ENCODE measurements at places on chromosomes 11 and 22.
A peak's percentile ranks its signal among the peaks of the same experiment; 100 is the strongest.

DNA sequence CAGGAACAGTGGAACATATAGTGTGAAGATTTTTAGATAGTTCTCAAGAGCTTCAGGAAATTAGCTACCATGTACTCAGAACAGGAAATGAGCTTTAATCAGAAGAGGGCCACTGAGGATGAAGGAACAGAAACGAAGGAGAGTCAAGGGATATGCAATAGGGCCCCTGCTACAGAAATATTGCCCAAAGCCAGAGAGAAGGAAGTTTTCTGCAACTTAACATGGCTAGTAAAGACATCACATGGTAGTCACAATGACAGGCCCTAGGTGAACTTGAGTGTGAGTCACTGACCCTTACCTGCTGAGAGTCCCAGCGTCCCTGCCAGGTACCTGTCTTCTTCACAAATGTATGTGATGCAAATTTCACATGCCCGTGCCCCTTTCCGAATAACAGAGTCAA, 25.2 kb upstream of the CARD16 start:
- peak; percentile 39 for DNase-seq

- DNase-seq = peak; percentile 45
These were observed 9.3 kb upstream of the MIAT start for GRCh38 chr22:26648011-26648497.

- DNase-seq = no peak
These were observed 444 bp upstream of the TSKU start for GRCh38 chr11:76782531-76783293.

DNA sequence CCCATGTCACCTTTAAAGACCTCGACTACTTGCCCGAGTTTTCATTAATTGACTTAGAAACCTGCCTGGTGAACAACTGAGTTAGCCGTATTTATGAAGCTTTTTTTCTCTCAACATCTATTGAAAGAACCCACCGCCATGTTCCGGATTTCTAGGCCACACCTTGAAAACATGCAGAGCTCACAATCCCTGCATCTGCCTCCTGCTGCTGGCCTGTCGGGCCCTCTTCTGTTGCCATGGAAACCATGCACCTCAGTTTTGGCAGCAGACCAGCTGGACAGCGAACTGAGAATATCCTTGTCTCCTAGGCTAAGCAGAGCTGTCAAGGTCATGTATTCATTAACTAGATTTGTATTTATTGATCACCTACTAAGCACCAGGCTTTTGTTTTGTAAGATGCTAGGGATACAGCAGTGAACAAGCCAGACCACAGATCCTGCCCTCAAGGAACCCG, 4.3 kb upstream of the PATZ1 start:
- DNase-seq = no peak

DNA sequence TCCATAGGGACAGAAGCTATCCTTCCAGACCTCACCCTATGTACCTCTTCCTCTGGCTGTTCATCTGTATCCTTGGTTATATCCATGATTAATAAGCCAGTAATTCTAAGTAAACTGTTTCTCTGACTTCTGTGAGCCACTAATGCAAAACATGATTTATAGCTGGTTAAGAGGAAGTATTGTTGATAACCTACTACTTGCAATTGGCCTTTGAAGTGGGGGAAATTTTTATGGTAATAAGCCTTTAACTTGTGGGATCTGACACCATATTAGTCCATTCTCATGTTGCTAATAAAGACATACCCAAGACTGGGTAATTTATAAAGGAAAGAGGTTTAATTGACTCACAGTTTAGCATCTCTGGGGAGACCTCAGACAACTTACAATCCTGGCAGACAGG, 21.9 kb downstream of the CASP12 start:
- DNase-seq = peak; percentile 25

DNA sequence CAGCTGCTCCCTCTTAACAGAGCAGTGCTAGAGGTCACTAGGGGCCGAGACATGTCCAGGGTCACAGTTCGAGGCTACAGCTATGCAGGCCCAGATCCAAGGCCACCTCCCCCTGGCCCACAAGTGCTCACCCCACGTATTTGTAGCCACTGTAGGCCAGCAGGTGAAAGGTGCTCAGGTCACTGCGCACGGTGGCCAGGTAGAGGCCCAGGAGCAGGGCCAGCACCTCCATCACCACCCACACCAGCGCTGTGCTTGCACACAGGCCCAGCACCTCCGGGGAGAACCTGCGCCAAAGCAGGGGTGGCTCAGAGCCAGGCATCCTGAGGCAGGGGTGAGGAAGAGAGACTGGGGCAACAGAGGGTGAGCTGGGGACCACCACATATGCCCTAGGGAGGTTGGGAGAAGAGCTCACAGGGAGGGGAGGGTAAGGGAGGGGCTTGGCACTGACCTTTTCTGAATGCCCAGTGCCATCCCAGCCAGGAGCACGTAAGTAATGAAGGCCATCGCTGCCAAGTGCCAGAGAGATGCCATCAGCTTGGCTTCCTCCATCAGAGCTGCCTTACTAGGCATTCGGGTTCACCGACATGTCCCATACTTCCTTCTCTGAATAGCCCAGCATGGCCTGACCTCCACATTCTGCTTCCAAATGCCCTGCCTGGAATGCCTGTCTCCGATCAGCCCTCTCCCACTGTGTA, 3.5 kb downstream of the YIF1A start:
- no peak for DNase-seq

- DNase-seq = no peak
These were observed 364.7 kb downstream of the TTC28 start for GRCh38 chr22:28314959-28315358.

DNA sequence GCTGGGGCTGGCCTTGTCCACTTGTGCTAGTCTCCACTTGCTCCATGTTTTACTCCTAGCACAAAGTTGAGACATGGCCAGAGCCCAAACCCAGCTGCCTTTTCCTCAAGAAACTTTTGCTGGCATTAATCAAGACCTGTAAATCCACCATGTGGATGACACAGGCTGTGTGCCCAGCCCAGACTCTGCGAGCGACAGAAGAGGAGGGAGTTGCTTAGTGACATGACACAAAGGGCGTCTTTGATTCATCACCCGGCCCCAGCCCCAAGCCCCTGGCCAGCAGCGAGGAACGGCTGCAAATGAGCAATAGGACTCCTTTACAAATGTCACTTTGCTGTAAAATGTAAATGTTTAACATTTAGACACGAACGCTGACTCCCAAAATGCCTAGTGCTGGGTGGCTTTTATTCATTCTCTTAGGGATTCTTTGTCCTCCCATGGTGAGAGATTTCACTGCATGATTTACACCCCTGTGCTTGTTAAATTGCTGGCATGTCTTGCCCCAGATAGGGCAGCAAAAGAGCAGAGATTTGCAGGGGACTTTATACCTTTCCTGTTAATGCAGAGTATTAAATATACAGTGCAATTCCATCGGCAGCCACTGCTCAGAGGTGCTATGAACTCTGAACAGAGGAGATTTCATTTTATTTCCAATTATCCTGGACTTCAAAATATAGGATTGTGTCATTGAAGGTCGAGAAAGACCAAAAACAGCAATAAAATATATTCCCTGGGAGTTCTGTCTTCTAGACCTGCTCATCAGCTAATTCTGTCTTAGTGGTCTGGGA, 263.6 kb upstream of the NCAM1 start:
- no peak for DNase-seq

GRCh38 chr11:94997437-94997836, 23.9 kb downstream of the KDM4D start:
- no peak for DNase-seq

DNA sequence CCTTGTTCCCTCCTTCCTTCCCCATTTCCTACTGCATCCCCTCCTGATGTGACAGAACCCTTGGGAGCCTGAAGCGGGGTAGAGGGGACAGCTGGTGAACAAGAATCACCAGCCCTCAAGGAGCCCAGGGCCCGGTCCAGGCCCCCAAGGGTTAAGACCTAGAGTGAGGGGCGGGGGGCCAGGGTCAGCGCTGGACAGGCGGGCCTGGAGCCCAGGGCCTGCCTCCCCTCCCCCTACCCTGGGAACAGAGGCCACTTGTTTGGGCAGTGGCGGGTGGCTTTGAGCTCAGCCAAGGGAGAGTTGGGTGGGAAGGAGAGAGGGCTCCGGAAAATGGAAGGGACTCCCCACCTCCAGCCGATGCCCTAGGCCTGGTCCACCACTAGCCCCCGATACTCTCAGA, 2.1 kb downstream of the ARAP1 start:
- DNase-seq = no peak

DNA sequence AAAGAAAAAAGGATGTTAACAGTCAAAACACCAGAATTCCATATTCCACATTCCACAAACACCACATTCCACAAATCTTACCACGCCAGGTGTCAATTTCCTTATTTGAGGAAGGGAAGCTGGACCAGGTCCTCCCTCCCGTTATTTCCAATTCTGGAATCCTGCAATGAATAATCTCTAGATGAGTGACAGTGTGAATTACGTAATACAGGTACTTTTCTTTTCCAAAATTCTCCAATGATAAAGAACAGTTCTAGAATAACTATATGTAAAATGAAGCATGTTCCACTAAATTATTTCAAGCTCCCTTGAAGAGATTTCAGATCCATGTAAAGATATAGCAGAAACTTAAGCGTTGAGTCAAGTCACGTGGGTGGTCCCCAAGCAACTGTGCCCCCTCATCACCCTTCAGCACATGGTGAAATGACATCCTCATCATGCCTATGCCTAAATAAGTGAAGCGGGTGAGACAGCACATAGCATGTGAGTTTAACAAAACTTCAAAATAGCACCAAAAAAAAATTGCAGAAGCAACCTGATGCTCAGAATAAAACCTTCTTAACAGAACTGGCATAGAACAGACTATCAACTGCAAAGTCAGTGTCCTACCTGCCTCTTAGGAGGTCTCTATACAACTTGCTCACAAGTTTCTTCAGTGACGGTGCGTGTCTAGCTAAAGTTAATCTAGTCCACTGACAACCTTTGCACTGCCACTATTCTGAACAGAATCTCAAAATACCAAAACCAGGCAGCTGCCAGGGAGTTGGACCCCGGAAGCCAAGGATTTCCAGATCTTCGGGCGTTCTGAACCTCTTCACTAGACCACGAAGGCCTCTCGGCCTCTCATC, 876 bp downstream of the NFRKB start:
- DNase-seq = no peak

GRCh38 chr11:133708547-133709051, 136.7 kb downstream of the SPATA19 start:
- DNase-seq = no peak

GRCh38 chr11:19862091-19862490, 149.5 kb downstream of the NAV2 start:
- DNase-seq = no peak

- no peak for DNase-seq
These were observed 40.2 kb downstream of the EP300 start for GRCh38 chr22:41132550-41132949.
